ENCODE measurements at places on chromosomes 12 and 14. TPM values are rescaled to one million over a fixed set of nuclear protein-coding genes. Genes with fewer than 3 reads are reported as not detected.

DNA sequence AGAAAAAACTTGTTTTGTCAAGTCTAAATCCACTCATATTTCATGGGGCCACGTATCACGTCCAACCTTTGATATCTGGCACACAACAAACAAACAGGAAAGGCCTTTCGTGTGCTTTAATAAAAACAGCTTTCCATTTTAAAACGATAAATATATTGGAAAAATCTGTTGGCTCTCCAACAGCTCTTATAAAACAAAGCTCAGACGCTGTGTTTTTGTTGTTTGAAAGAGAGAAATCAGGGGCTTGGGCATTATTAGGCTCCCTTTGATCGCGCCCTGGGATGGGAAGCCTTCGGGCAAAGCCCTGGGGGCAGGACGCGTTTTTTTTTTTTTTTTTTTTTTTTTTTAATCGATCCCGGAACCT lies 429 bp upstream of the PLEKHA5 start:
- no peak for DNase-seq

DNA sequence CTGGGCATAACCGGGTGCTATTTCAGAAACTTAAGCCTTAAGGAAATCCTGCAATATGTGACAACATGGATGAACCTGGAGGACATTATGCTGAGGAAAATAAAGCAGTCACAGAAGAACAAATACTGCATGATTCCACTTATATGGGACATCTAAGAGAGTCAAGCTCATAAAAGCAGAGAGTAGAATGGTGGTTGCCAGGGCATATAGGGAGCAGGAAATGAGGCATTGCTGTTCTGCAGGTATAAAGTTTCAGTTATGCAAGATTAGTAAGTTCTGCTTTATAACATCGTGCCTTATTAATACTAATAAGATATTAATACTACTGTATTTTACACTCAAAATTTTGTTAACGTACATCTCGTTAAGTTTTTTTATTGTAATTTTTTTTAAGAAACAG lies 124.2 kb upstream of the ATF1 start:
- DNase-seq, result no peak

DNA sequence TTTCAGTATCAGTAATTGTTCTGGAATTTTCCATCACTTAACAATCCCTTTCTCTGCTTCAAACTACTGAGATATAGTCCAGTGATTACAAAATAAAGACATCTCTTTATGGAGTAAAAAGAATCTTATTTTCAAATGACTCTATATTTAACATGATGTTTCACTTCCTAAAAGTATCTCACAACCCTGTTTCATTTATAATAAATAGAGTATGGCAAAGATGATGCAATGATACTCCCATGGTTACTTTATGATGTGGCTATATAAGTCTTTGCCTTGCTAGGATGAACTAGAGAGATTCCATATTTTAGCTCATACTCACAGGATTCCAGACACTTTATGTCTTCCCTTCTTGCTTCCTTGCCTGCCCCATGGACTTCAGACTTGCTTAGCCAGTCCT lies 953.5 kb upstream of the MDGA2 start:
- DNase-seq, result no peak

DNA sequence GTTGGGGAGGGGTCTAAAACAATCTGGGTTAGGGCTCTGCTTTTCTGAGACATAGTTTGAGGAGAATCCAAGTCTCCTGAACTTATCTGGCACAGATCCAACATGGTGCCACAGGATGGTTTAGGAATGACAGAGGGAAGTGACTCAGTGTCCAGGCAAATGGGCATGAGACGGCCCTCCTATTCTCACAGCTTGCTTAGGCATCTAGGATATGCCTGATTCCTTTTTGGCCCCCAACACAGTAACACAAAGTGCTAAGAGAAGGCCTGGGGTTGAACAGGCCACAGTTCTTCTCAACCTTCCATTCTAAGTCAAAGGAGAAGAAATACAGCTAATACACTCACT lies 117.7 kb downstream of the ZFP36L1 start:
- no peak for DNase-seq

Gene VCPKMT
- total RNA-seq, result 1.5 TPM

Gene DEPDC4
- 0.44 TPM for total RNA-seq

Gene KIF5A
- total RNA-seq, result 0.11 TPM

Gene NPC2
- 242 TPM for total RNA-seq

Gene TPPP2
- total RNA-seq, result 0.86 TPM
